ENCODE measurements at places on chromosomes 2 and 18. TPM values are rescaled to one million over a fixed set of nuclear protein-coding genes. Genes with fewer than 3 reads are reported as not detected.

Gene ALK
- total RNA-seq, result 0.37 TPM

Gene UGT1A8
- not detected for total RNA-seq

Gene GAL3ST2
- total RNA-seq, result not detected

DNA sequence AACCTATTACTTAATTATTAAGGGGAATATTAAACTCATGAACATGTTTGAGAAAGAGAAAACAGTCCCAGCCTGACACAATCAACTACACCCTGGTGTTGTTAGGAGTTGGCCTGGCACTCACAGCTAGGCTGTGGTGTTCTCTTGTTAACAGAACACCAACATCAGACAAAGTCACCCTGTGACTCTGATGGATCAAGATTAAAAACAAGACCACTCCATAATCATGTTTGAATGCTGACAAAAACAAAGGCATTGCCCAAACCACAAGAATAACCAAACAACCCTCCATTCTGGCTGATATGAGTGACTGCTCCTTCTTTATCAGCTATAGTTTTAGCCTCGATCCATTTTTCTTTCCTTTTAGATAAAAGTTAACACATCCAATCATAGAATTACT is 3.0 kb downstream of the BOLL start:
- no peak for DNase-seq

DNA sequence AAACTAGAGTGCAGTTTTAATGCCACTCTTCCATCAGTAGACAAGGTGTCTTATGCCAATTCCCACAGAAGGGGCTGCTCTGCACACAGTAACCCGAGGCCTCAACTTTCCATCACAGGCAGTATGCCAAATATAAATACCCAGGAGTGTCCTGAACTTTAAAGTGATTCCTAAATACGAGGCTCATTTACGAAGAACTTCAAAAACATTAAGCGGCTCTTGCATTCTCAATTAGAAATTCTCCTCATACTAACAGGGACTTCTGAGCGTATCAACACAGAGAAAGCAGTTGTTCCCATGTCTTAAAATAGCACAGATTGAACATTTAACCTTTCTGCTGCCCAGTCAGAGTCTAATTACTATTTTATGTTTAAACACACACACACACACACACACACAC is 638.6 kb downstream of the ERBB4 start:
- DNase-seq, result no peak
